ENCODE measurements at places on chromosomes 5 and 9. TPM values are rescaled to one million over a fixed set of nuclear protein-coding genes. Genes with fewer than 3 reads are reported as not detected.

DNA sequence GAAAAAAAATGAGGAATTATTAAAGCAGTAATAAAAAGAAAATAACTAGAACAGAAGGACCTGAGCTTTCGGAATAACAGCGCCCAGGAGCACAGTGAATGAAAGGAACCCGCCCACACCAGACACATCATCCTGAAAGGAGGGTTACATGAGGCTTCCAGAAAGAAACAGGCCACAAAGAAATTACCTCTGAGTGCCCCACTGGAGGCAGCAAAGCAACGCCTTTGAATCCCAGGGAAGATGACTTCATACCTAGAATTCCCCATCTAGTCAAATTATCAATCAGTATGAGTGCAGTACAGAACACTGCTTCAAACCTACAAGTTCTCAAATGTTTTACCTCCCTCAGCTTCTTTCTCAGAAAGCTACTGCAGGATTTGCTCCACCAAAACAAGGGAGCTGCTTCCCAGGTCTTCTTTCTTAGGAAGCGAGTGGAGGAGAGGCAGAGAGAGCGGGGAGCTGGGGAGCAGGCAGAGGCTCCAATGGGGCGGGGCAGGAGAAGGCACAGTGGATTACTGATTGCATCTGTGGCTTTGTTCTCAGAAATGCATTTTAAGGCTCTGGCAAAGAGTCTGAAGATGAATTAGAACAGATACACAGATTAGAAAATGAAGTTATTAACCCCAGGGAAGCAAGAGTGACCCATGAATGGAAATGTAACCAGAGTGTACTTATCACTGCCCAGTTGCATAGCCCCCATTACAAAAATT lies 87.1 kb downstream of the SEMA4D start:
- DNase-seq = no peak

Gene PCDHAC2
- total RNA-seq = 1.9 TPM

DNA sequence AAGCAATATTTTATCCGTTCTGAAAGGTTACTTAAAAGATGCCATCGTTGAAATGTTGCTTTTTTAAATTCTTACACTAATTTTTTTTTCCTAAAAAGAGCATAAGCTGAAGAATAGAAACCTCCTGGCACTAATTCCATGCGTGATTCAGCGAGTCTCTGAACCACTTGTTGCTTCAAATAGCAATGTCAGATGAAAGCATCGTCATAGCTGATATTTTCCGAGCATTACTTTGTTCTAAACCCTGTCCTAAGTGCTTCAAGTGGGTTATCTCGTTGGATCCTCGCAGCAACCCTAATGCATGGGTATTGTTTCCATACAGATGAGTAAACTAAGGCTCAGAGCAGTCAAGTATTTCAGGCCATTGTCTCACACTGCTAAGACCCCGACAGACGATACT lies 79.7 kb downstream of the CDH6 start:
- DNase-seq = peak; percentile 4

Gene ST8SIA4
- total RNA-seq = 0.71 TPM
